GM13977 (cell line): ENCODE measurements at places on chromosomes 4 and X.

DNA sequence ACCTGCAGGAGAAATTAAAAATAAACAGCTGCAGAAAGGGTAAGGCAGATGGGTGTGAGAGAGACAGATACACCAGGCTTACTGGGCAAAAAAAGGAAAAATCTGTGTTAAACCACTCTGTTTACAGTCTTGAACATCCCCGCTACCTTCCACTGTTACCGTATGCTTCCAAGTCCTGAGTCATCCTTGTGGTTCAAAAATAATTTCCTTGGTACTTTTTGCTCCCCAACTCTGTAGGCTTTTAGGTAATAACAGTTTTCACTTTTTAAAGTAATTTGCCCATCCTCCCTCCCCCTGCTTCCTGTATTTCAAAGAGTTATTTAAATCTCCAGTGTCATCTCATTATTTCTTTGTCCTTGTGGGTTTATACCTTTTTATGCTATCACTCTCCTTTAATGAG lies 210.1 kb upstream of the FAT4 start:
- DNase-seq, result no peak

- DNase-seq, result no peak
Observed at GRCh38 chrX:1485033-1485432, 32.3 kb upstream of the ASMTL start.

DNA sequence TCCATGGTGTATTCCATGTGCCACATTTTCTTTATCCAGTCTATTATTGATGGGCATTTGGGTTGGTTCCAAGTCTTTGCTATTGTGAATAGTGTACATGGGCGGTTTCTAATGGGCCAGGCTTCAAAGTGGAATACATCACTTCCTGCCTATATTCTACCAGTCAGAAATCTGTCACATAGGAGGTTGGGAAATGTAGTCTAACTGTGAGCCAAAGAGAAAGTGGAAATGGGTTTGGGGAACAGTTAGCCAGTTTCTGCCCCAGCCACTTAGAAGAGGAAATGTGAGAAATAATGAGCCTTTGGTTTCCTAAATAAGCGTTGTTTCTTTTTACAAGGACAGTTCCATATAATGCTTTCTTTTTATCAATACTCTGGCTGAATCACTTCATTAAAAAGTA lies 85.1 kb upstream of the AP1S2 start:
- no peak for DNase-seq

- no peak for DNase-seq
Observed at GRCh38 chrX:130772105-130772775, 130.8 kb downstream of the ENOX2 start.

GRCh38 chrX:107716118-107716684 lies 59.4 kb downstream of the TSC22D3 start:
- peak; percentile 41 for DNase-seq

GRCh38 chr4:2818351-2818939 lies 25.2 kb upstream of the ADD1 start:
- DNase-seq, result no peak
